ENCODE measurements at places on chromosomes 6 and 20.

DNA sequence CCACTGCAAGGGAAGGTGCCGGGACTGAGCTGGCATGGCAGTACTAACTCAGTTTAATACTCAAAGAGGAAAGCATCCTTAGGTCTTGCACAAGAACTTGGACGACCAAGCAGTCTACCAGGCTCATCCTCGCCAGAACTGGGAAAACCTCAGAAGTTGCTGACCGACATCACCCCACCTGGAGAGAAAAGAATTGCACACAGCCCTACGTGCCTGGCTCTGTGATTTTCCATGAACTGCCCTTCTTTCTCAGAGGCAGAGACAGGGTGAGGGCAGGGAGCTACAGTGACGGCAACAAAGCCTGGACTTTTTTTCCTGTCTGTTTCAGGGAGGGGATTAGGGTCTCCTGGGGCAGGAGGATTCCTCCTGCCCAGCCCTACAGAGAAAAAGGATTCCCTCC is 8.0 kb downstream of the JAG1 start:
- DNase-seq, result no peak

DNA sequence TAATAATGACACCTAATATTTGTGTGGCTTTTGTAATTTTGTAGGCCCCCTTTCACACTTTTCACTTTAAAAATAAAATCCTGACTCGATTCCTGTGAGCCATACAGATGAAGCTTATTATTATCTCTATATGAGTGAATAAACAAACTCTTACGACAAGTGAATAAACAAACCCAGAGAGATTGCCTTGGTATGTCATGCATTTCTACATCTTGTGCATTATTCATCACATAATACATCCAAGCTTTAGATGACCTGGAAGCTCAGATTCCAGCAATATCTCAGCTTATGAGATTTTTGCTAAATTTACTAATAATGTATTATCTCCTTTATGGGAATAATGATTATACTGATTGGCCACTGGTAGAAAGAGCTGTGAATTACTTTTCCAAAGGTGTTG is 248.2 kb downstream of the TBX18 start:
- no peak for DNase-seq

- no peak for DNase-seq
Measured at GRCh38 chr20:44901974-44902373, 7.9 kb upstream of the PABPC1L start.

GRCh38 chr20:36676701-36677421 is 30.9 kb upstream of the SLA2 start:
- peak; percentile 40 for DNase-seq

DNA sequence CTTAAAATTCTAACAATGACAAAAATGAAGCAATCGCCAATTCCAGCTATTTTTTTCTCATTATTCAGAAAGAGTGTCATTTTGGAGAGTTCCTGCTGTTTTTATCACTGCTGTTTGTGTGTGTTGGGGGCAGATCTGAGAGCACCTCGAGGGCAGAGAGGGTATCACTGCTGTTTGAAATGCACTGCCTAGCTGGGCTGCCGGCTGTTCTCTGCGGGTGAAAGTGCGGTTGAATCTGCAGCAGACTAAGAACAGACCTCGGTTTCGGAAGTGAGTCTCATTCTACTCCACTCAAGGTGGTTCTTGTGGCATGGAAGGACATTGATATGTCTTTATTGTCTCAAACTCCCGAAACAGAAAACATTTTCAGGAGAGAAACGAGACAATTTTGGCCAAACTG is 18.3 kb downstream of the INSM1 start:
- no peak for DNase-seq

DNA sequence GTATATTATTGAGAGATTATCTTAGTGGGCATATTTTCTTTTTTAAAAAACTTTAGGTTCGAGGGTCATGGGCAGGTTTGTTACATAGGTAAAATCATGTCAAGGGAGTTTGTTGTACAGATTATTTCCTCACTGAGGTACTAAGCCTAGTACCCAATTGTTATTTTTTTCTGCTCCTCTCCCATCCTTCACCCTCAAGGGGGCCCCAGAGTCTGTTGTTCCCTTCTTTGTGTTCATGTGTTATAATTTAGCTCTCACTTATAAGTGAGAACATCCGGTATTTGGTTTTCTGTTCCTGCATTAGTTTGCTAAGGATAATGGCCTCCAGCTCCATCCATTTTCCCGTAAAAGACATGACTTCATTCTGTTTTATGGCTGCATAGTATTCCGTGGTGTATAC is 247.9 kb upstream of the RAB32 start:
- no peak for DNase-seq

DNA sequence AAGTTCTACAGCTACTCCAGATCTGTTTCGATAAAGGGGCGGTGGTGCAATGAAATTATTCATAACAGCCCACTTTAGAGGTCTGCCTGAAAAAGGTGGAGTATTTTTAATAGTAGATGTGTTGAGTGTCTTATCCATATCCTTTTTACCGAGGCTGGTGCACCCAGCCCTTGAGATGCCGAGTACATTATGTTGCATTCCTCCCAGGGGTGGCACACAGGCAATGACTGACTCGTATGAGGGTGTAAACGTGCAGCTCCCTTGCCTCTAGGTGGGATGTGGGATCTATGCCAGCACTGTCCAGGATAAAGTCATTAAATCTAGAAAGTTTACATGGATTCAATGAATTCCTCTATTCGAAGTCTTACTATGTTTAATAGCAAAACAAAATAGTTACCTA is 355.6 kb downstream of the PLCB1 start:
- no peak for DNase-seq

GRCh38 chr6:8948733-8949132 is 513.4 kb upstream of the SLC35B3 start:
- DNase-seq, result no peak

DNA sequence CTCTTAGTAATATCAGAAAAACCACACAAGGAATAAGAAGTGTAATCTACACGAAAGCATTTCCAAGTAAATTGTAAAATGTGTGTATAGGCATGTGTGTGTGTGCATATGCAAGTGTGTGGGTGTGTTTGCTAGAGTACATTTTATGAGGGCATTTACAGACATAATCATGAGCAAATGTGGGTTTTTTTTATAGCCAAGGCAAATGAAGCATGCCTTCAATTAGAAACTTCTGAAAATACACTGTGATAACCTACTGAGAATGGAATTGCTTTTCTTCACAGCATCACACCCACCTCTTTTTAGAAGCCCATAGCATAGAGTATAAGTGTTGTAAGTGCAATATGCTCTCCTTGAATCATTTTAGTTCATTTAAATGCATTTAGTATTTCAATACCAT is 1721.1 kb downstream of the GRIK2 start:
- no peak for DNase-seq

GRCh38 chr6:129516787-129517186 is 193.2 kb downstream of the ARHGAP18 start:
- DNase-seq, result no peak
